Left kidney (tissue), 8 donors: ENCODE measurements at places on chromosomes 16 and 17. TPM values are rescaled to one million over a fixed set of nuclear protein-coding genes. Genes with fewer than 3 reads are reported as not detected.

DNA sequence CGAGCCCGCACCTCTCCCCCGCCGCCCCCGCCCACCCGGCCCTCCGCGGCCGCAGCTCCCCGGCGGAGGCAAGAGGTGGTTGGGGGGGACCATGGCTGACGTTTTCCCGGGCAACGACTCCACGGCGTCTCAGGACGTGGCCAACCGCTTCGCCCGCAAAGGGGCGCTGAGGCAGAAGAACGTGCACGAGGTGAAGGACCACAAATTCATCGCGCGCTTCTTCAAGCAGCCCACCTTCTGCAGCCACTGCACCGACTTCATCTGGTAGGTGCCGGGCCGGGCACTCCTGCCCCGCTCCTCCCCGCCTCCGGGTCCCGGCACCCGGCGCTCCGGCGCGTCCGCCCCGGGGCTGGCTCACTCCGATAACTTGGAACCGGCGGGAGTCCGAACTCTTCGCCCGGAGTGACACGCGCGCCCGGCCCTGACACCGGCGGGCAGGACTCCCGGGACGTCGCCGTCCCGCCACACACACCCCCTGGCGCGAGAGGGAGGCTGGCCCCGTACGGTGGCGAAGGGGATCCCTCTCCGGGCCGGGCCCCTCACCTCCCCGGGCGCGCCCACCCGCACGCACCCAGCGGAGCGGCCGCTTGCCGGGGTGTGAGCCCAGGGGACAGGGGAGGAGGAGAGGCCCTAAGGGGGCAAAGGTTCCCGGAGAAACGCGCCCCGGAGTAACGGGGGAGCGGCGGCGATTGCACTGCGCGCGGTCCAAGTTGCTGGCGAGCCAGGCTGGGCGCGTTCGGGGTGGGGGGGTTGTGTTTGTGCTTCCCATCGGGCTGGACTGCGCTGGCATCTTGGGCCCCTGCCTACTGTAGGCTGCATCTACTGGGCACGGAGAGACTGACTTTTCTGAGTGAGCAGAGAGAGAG lies 581 bp downstream of the PRKCA start:
- DNase-seq: no peak

- DNase-seq: no peak
Measured at GRCh38 chr16:77991701-77992100, 30.6 kb upstream of the CLEC3A start.

GRCh38 chr16:70512456-70512855 lies 10.9 kb downstream of the COG4 start:
- DNase-seq: no peak

The DRC7 gene
- 3.4 TPM for polyA plus RNA-seq
